ENCODE measurements at places on chromosomes 13 and 19.

GRCh38 chr19:3648037-3648905 is 21.7 kb upstream of the CACTIN start:
- DNase-seq: no peak

- peak; percentile 76 for DNase-seq
Observed at GRCh38 chr13:111031531-111031961, 83.6 kb upstream of the ARHGEF7 start.

DNA sequence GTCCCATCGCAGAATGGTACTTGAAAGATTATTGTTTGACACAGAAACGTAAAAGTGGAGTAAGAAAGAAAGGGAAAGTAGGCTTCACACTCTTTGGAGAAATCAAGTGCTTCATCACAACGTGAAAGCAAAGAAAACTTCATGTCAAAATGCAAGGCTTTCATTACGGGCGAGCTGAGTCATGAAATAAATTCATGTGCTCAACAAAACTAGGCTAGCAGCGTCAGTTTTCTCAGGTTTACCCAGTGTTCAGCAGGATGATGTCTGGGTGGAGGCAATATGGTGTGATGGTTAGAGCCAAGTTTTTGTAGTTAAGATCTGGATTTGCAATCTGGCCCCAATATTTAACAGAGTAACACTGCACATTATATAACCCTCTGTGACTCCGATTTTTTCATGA is 128.0 kb downstream of the TRPC4 start:
- no peak for DNase-seq

DNA sequence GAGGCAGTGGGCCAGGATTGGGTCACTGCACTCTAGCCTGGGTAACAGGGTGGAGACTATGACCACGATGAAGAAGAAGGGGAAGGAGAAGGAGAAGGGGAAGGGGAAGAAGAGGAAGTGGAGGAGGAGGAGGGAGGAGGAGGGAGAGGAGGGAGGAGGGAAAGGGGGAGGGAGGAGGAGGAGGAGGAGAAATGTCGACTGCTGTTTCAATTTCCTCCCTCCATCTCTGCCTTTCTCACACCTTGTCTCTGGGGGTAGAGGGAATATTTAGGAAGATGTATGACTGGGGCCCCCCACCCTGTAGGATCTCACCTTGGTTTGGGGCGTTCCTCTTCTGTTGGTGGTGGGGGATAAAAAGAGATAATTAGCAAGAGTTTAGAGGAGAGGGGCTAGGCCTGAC is 3.8 kb downstream of the TNNT1 start:
- DNase-seq: no peak

- DNase-seq: no peak
Observed at GRCh38 chr19:31511696-31512095, 162.5 kb upstream of the TSHZ3 start.

DNA sequence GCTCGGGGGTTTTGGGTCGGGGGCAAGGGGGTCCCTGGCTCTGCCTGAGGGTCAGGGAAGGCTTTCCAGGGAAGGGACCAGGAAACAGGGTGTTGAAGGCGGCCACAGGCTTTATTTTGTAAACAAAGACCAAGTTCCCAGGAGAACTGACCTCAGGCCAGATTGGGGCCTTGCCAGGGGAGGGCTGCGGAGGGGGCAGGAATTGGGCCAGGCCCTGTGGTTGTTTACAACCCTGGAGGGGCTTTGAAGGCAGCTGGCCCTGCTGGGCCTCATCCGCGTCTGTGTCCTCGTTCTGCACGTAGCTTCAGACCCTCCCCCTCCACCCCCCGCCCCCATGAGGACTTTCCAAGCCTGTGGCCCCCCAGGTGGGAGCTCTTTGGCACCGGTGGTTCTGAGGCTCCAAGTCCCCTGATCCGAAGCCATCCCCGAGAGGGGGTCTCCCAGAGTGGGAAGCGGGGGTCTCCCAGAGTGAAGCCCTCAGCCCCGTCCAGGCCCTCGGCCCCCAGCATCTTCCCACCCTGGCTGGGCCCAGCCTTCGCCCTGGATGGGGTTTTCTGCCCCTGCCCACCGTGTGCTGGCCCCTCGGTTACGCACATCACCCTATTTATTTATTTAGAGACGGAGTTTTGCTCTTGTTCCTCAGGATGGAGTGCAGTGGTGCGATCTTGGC is 13.5 kb upstream of the BSG start:
- no peak for DNase-seq

- peak; percentile 88 for DNase-seq
Observed at GRCh38 chr19:10424011-10424637, 3.8 kb downstream of the PDE4A start.

DNA sequence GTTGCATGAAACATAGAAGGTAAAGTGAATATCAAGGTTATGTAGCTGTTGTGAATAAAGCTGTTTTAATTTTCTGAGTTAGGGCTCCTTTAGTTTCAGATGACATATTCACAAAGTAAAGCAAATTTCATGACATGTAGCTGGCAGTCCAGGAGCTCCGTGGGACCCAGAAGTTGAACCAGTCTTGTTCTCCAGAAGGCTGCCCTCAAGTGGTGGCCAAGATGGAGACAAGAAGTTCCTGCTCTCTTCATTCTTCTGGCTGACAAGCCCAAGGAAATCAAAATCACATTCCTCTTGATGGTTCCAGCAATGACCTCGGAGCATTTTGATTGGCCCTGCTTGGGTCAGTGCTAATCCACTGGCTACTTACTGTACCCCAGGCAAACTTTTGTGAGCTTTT is 128.7 kb downstream of the LIG4 start:
- no peak for DNase-seq

GRCh38 chr13:46490129-46490528 is 62.8 kb upstream of the LRCH1 start:
- DNase-seq: no peak

DNA sequence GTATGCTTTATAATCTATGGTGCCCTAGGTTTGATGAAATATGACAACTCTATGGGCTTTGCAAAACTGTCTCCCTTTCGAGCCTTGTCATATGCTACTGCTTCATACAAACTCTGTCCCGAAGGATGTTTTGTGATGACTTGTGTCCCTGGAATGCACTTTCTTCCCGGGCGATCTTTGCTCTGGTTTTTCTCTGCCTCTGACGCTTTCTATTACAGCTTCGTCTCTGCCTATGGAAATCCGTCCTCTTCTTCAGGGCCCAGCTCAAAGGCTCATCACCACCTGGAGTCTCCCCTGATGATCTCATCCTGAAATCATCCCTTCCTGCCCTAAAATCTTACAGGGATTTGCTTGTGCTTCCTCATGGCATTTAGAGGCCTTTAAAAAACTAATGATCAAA is 191.5 kb upstream of the KL start:
- peak; percentile 77 for DNase-seq

DNA sequence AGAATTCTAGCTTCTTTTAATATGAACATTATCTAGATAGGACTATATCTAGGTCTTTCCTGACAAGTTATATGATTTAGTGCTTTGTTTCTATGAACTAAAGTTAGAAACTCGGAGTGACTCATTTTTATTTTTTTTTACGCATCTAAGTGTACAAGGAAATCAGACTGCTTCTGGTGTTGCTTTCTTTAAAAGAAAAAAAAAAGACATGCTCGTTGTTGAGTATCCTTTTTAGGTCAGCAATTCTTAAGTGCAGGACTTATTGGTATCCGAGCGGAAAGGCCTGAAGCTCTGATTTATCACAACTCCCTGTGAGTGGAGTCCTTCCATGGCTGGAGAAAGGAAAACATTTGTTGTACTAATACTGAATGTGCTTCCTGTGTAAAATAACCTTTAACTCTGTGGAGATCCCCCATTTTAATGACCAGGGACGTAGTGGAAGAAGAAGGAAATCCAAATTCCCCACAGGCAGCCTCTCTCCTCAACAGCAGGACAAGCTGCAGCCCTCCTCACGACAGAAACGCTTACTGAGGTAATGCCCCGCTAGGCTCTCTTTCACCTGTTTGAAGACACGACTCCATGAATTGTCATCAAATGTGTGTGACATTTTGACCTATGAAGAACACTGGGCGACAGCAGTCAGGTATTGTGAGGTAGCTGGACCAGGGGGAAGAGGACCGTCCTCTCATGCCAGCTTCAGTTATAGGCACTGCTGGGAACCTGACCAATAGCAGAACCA is 17.9 kb upstream of the POMP start:
- no peak for DNase-seq

DNA sequence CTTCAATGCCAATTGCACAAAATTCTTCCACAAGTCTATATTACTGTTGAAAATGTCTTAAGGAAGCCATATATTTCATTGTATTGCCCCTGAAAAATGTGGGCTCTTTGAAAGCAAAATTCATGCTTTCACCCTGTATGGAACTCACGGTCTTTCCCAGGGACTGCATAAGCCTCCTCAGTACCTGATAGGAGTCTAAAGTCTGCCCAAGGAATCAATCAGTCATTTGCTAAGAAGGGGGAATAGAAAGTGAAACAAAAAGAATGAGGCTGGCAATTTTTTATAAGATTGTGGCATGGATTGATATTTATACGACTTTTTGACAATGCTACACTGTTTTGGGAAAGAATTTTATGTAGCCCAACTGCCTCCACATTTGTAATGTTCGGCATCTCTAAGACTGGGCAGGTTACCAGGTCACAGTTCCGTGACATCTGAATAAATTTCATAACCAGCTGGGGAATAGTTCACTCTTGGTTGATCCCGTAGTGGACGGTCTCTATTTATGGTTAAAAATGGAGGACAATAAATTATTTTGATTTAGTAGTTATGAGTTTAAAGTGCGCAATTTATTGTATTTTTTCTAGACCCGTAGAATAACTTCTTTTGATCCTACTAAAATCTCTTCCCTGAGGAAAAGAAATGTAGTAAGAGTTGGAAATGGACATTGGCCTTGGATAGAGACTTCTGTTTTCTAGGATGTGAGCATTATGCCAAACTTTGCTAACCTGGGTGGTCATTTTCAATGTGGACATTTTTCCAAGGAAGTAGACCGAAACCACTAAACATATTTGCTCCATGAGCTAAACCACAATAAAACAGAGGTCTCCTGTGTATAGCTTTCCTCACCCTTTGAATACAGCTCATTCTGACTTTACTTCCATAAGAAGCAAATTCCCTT is 1585.4 kb downstream of the EFNB2 start:
- peak; percentile 16 for DNase-seq

GRCh38 chr19:45764945-45765701 is 3.9 kb downstream of the SIX5 start:
- no peak for DNase-seq

DNA sequence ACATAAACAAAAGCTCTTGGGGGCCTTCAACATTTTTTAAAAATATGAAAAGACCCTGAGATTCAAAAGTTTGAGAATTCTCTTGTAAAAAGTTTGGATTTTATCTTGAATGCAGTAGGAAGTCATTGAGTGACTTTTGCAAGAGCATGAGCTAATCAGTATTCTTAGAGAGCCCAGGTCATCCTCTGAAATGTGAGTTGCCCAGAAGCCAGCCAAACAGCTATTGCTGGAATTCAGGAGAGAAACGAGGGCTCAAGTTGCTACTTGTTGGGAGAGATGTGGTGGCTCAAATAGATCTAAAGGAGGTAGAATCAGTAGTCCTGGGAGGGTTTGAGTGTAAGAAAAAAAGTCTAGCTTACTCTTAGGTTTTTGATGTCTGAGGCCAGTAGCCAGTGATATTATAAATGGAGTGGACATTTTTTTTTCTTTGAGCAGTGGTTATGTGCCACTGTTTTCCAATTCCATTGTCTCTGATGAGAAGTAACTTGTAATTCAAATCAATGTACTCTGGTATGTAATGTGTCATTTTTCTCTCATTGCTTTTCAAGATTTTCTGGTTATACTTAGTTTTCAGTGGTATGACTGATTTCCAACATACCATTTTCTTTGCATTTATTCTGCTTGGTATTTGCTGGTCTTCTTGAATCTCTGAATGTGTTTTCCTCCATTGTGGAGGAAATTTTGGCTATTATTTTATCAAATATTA is 30.7 kb downstream of the LMO7 start:
- no peak for DNase-seq

GRCh38 chr19:17391371-17392151 is 2.4 kb downstream of the CCDC194 start:
- no peak for DNase-seq

DNA sequence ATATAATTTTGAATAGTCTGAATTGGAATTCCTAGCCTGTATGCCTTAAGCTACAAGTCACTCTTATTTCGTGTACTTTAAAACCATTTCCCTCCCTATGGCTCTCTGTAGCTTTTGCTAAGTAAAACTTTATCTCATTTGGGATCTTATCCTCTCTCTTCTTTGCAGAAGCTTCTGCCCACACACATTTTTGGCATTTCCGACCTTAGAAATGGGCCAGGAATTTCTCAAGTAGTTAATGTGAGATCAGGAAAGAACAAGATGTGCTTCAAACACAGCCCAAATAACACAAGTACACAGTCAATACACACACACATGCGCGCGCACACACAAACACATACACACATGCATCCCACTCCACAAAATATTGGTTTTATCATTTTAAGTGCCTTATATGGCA is 931.0 kb upstream of the MIR17HG start:
- peak; percentile 2 for DNase-seq

- DNase-seq: peak; percentile 21
Observed at GRCh38 chr19:56273563-56274117, 1.1 kb downstream of the EDDM13 start.

DNA sequence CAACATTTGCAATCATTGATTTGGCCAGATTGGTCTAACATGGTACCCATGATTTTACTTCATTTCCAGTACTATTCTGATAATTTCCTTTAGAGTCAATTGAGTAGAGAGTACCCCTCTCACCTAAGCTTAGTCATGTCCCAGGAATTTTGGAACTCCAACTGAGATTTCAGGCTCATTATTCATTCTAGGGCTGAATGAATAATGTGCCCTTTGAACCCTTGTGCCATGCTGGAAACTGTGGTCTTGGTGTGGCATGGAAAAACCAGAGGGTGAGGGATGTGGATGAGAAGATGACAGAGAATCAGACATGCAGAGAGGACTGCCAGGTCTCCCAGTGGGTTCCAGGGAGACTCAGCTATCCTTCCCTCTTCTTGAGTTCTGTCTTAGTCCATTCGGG is 30.2 kb downstream of the ITM2B start:
- peak; percentile 6 for DNase-seq

- DNase-seq: no peak
Observed at GRCh38 chr13:99749271-99750019, 222.1 kb downstream of the ZIC5 start.

GRCh38 chr19:4059891-4060620 is 6.6 kb downstream of the ZBTB7A start:
- DNase-seq: no peak

DNA sequence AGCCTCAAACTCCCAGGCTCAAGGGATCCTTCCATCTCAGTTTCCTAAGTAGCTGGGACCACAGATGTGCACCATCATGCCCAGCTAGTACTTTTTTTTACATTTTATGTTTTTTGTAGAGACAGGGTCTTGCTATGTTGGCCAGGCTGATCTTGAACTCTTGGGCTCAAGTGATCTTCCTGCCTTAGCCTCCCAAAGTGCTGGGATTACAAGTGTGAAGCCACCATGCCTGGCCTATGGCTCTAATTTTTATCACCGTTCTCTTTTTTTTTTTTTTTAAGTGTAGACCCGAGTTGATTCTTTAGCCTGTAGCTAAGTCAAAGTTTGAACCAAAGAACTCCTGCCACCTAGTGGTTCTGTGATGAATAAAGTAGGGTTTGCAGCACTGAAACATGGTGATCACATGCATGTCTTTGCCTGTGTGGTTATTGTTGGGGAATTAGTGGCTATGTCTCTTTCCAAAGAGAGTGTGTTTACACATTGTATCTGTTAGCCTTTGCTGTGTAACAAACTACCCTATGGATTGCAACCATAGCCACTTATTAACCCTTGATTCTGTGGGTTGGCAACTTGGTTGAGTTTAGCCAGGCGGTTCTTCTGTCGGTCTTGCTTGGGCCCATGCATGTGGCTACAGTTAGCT is 11.6 kb downstream of the NFILZ start:
- DNase-seq: no peak

GRCh38 chr19:28466107-28467045 is 746.6 kb downstream of the UQCRFS1 start:
- DNase-seq: peak; percentile 79

All from urothelium cell line (cell line).